ENCODE measurements at places on chromosomes 6 and 20. TPM values are rescaled to one million over a fixed set of nuclear protein-coding genes. Genes with fewer than 3 reads are reported as not detected.

DNA sequence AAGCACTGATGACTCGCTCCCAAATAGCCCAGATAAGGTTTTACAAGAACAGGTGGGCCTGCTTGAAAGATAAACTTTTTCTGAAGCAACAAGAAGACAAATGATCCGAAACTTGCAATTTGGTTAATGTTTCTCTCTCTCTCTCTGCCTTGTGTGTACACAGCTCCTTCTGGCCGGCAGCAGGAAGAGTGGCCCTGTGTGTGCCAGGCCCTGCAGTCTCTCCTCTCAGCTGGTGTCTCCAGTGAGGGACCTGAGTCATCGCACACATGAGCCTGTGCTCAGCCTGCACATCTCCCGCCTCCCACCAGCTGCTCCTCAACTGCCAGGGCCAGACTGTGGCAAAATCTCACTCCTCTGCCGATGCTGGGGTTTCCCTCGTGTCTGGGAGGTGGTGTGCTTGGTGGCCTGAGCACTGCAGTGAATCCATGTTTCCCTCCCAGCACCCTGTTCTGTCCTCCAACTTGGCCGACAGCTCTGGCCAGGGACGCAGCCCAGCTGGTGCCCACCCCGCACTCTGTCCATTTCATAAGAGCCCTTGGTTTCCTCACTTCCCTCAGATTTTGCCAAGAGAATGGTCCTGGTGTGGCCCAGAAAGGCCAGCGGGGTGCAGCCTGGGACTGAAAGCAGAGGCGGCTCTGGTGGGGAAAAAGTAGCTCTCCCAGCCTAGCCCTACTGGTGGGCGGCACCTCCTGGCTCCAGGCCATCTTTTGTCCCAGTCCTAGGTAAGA lies 49.4 kb downstream of the ERMARD start:
- peak; percentile 97 for DNase-seq

Gene CST7
- total RNA-seq, result not detected

DNA sequence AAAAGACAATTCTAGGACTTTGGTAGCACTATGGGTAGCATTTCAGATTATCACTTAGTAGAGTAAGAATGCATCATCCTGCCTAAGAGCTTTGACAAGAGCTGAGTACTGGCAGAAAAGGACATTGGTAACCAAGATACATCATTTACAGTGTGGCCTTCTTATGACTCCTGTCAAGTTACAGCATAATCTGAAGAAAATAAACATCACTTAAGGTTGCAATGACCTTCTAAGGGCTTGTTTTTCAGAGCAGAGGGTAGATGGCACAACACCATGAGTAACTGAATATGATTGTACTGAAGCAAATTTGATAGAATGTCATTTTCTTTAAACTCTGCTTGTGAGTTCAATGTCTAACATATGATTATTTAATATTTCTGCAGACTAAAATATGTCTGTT lies 822.6 kb downstream of the TBC1D32 start:
- no peak for DNase-seq

Gene CD24
- 81.7 TPM for total RNA-seq

Gene L3MBTL3
- 14.3 TPM for total RNA-seq
